Germinal center (tissue), 1 donor: ENCODE measurements at places on chromosomes 5 and 9.

DNA sequence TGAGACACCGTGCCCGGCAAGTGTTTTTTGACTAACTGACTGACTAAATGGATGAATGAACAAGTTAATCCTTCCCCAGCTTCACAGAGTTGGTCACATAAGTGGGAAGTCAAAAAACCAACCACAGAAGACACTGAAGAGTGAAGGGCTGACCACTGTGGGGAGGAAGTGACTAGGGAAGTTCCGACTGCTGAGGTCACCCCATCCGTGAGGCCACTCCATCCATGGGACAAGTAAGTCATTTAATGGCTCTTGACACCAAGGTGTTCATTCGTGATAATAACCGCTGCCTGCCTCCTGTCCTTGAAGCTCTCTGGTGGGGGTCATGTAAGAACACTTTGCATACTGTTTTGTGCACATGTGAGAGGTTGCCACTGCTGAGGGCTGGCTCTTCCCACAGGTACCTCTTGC lies 22.2 kb upstream of the CXCL14 start:
- no peak for DNase-seq

DNA sequence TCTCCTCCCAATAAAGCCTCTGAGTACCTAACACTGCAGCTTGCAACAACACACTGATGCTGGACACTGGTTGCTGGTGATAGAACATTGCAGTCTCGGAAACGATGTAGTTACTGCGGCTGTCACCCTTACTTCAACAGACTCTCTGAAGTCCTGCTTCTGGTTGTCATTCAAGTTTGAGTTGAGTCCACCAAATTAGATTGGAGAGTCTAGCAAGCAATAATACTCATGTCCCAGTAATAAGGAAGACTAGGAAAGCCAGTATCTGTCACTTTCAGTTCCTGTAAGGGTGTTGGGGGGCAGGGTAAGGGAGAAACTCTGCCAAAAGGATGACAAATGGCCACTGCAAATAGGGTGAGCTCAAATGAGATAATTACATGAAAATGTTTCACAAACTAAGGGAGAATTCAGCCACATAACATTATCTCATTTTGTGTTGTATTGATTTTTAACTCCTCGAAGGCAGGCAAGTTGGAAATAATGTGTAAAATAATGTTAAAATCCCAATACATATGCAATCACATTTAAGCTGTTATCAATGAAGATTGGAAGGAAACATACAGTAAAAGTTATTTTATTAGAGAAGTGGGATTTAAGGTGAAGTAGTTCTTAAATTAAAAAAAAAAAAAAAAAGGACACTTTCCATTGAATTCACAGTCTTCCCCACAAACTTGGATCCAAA lies 849 bp upstream of the IFT74 start:
- DNase-seq = peak; percentile 20

DNA sequence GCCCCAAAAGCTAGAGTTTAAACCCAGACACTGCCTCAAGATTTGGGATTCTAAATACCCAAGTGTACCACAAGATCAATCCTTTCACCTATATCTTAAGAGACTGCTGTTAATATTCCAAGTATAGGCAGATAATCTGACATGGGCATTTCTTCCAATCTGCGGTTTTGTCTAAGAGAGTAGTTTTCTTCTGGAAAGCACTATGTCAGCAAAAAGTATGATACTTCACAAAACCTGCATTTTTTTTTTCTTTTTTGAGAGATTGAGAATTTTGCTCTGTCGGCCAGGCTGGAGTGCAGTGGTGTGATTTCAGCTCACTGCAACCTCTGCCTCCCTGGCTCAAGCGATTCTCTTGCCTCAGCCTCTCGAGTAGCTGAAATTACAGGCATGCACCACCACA lies 190.7 kb upstream of the TYRP1 start:
- DNase-seq = no peak

GRCh38 chr5:11164531-11165294 lies 403.7 kb upstream of the DAP start:
- no peak for DNase-seq

- no peak for DNase-seq
Measured at GRCh38 chr9:98698856-98699255, 9.9 kb downstream of the GABBR2 start.

GRCh38 chr5:96339862-96340261 lies 93.2 kb downstream of the PCSK1 start:
- no peak for DNase-seq

GRCh38 chr5:75053304-75054133 lies 1.2 kb upstream of the GCNT4 start:
- peak; percentile 5 for DNase-seq

GRCh38 chr9:134707031-134707680 lies 65.6 kb downstream of the COL5A1 start:
- DNase-seq = no peak

DNA sequence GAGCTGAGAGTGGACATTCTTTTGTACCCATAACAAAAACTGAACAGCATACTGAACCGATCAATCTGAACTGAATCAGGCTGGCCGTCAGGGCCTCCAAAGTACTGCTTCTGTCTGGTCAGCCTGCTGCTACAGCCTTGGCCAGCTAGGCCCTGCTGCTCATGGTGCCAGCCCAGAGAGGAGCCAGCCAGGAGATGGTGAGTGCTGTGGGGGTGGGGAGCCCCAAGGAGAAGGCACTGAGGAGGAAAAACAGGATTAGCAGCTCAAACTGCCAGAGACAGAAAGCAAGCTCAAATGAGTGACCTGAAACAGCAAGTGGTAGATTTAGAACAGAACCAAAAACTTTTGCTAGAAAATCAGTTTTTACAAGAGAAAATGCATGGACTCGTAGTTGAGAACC lies 23.9 kb downstream of the SRP19 start:
- DNase-seq = no peak

GRCh38 chr5:149754172-149754880 lies 24.2 kb downstream of the PPARGC1B start:
- no peak for DNase-seq

DNA sequence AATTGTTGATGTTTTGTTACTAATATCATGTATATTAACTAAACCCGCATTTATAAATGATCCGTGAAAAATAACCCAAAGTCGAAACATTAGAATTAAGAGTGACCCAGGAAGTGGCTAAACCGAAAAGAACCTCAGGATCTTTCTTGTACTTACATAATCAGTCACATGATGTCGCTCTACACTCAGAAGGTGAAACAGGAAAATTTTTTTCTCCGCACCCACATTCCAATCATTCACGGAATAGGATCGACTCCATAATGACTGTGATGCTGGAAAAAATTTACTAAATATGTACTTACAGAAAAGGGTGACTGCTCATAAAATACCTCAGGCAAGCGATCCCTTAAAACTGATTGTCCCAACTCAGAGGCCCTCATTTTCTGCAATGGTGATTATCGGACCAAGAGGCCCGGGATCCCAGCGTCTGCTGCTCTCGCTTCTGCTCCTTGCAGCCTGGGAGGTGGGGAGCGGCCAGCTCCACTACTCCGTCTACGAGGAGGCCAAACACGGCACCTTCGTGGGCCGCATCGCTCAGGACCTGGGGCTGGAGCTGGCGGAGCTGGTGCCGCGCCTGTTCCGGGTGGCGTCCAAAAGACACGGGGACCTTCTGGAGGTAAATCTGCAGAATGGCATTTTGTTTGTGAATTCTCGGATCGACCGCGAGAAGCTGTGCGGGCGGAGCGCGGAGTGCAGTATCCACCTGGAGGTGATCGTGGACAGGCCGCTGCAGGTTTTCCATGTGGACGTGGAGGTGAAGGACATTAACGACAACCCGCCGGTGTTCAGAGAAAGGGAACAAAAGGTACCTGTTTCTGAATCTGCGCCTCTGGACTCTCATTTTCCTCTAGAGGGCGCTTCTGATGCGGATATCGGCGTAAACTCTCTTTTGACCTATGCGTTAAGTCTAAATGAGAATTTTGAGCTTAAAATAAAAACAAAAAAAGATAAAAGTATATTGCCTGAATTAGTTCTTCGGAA lies at the start of gene PCDHA12:
PCDHA12 (plus strand) TSS at position 224 of the 981 bp plus-strand sequence; CDS start at position 389, 165 bp downstream.
- no peak for DNase-seq

GRCh38 chr9:131656356-131657036 lies 83.4 kb downstream of the RAPGEF1 start:
- DNase-seq = peak; percentile 80

DNA sequence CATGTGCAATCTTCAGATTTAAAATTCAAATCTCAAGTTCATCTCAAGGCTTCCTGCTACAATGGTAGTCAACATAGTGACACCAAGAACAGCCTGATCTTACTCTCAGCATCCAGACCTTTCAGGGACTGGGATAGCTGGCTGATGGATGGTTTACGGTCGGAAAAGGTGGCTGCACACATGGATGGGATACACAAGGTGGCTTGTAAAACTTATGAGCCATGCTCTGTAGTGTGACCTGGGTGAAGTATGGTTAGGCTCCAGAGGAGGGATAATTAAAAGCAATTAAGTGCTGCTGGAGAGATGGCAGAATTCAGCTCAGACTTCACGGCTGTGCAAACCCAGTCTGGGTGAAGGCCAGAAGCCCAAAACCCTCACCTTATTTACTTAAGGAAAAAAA lies 379.5 kb downstream of the NFIB start:
- DNase-seq = no peak

DNA sequence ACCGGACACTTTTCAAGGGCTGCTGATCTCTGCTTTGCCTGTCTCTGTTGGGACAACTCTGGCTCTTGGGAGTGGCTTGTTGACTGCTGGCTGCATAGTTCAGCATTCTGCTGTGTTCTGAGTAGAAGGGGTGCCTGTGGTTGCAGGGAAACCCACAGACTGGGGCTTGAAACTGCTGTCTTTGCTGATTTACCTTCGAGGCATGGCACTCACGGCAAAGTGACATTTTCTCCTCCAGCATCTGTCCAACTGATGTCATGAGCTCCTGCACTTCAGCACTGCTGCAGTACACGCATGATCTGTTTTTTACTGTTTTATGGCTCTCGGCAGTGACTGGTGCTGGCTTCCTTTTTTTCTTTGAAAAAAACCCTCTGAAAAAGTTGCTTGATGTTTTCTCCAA lies 69.2 kb downstream of the SPATA31D1 start:
- DNase-seq = no peak

DNA sequence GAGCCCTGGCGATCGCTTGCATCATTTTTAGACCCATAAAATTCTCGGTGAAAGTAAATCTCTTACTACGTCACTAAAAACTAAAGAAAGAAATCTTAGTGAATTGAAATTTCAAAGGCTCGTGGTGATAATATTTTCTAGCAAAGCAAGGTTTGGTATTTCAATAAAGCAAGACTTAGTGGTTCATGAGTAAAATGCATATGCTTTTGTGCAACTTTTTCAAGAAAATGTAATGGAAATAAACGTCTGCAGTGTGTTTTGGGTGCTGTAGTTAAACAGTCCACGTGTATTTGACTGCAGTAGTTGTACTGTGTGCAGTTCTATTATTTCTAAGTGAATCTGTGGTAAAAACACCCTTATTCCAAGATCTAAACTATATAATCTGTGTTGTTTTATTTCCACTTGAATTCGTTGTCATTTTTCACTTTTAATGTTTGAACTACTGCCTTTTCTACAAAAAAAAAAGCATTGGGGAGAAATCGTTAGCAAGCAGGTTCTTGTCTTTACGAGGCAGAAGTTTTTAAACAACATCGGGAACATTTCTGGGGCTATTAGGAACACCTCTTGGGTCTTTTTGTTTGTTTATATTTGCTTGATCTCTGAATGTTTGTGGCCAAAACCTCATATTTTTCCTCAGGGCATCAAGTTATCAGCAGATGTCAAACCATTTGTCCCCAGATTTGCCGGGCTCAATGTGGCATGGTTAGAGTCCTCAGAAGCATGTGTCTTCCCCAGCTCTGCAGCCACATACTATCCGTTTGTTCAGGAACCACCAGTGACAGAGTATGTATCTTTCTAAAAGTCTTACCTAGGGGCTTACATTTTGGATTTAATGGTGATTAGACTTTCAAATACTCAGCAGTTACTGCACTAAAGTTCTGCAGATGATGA lies 960 bp downstream of the SECISBP2 start:
- DNase-seq = no peak

GRCh38 chr9:34869390-34869789 lies 88.7 kb upstream of the PHF24 start:
- no peak for DNase-seq

DNA sequence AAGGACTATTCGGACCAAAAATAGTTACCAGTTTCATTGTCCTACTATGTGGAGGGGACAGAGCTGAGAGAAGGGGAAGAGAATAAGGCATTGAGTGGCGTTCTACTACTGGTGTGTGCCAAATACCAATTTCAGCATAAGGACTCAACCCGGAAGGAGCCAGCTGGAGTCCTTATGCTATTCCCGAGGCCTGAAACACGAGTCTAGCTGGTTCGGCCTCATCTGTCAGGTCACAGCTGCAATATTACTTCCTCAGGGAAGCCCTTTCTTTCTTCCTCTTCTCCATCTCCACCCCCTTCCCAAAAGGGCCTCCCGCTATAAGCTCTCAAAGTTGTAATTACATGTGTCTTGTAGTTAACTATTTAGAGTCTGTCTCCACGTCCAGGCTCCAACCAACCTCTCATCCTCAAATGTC lies 20.5 kb upstream of the FER start:
- peak; percentile 12 for DNase-seq

GRCh38 chr5:107533910-107534876 lies 136.5 kb downstream of the EFNA5 start:
- no peak for DNase-seq

GRCh38 chr5:156681265-156681664 lies 168.8 kb upstream of the PPP1R2B start:
- DNase-seq = no peak

- DNase-seq = no peak
Measured at GRCh38 chr9:121399126-121399882, 29.3 kb upstream of the STOM start.

- no peak for DNase-seq
Measured at GRCh38 chr9:34518110-34518616, 4.6 kb downstream of the ENHO start.

GRCh38 chr5:168790671-168791250 lies 211.6 kb upstream of the PANK3 start:
- no peak for DNase-seq

- no peak for DNase-seq
Measured at GRCh38 chr9:122191584-122191983, 31.9 kb downstream of the MORN5 start.

DNA sequence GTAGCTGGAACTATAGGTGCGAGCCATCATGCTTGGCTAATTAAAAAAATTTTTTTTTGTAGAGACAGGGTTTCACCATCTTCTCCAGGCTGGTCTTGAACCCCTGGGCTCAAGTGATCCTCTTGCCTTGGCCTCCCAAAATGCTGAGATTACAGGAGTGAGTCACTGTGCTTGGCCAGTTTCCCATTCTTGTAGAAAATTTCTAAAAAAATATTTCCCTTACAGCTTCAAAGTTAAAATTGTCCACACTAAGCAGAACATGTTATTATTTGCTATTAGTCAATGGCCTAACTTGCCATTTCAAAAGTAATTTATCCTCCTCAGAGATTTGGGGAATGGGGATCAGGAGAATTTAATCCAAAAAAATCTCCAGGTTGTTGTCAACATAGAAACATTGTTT lies 40.1 kb downstream of the SLC38A9 start:
- DNase-seq = no peak

DNA sequence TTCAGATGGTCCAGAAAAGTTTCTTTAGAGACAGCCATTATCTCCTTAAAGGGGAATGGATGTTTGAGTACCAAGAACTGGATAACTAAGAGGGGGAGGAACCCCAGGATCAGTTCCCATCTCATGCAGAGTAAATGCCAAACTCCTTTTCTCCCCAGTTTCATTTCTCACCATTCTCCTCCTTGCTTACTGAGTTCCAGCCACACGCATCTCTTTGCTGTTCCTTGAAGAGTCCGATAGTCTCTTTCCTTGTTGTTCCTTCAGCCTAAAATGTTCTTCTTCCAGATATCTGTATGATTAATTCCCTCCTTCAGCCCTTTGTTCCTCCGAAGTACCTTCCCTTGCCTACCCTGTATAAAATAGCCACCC lies 30.0 kb downstream of the KDM4C start:
- no peak for DNase-seq

GRCh38 chr9:111985315-111985714 lies 88.7 kb downstream of the UGCG start:
- no peak for DNase-seq
